Fibroblast of the conjunctiva (primary cell): ENCODE measurements at places on chromosomes 13 and 19.

GRCh38 chr13:80612804-80613203 is 271.9 kb upstream of the SPRY2 start:
- no peak for DNase-seq

DNA sequence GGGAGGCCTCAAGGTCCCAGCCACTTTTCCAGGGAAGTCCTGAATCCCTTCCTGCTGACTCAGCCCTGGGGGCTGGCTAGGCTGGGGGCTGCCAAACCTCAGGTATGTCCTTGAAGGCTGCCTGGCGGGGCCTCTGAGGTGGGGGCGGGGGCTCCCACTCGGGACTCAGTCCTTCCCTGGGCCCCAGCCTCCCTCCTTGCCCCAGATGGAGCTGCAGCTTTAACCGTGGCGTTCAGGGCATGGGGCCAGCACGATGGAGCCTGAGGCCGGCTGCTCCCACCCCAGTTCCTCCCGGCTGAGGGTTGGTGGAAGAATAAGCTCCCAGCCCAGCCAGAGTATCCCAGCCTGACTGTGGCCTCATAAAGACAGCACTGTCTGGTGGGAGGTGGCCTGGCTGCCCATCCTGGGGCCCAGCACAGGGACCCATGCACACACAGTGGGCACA is 12.4 kb downstream of the CILP2 start:
- DNase-seq: no peak

DNA sequence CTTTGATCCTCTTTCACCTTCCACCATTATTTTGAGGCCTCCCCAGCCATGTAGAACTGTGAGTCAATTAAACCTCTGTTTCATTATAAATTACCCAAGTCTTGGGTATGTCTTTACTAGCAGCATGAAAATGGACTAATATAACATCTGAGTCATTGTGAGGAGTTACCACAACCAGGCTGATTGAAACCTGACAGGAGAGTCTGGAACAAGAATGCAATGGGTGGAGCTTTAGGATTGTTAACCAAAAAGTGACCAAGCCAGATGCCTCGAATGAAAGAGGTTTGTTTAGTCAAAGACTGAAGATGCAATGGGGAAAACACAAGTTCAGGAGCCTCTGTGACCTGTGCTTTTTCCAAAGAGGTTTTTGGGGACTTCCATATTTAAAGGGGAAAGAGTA is 659.0 kb downstream of the SLITRK6 start:
- no peak for DNase-seq

GRCh38 chr19:29964171-29964570 is 22.1 kb downstream of the URI1 start:
- peak; percentile 10 for DNase-seq

- DNase-seq: no peak
These were observed 45.5 kb downstream of the KCNRG start for GRCh38 chr13:50060718-50061117.

- no peak for DNase-seq
These were observed 537.2 kb downstream of the LIG4 start for GRCh38 chr13:107678075-107678689.

DNA sequence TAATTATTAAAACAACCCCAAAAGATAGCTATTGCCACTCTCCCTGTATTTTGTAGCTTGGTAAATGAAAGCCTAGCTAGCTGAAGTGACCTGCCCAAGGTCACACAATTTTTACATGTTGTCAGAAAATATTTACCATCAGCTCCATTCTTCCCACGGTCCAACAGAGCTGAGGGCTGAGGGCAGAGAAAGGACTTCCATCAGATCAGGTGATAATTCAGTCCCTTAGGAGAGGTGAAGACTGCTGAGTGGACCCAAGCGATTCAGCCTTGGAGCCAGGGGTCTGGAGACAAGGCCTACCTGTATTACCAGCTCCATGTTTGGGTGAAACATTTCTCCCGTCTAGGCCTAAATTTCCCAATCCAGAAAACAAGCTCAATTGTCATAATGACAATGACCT is 149.5 kb upstream of the TSHZ3 start:
- no peak for DNase-seq

GRCh38 chr13:61413572-61414535 is 1.8 kb downstream of the PCDH20 start:
- DNase-seq: no peak
